ENCODE measurements at places on chromosomes 5 and 9. TPM values are rescaled to one million over a fixed set of nuclear protein-coding genes. Genes with fewer than 3 reads are reported as not detected.

- peak; percentile 77 for DNase-seq
Observed at GRCh38 chr9:118318770-118319431, 614.7 kb downstream of the TLR4 start.

- DNase-seq, result no peak
Observed at GRCh38 chr9:84538879-84539278, 130.7 kb upstream of the NTRK2 start.

DNA sequence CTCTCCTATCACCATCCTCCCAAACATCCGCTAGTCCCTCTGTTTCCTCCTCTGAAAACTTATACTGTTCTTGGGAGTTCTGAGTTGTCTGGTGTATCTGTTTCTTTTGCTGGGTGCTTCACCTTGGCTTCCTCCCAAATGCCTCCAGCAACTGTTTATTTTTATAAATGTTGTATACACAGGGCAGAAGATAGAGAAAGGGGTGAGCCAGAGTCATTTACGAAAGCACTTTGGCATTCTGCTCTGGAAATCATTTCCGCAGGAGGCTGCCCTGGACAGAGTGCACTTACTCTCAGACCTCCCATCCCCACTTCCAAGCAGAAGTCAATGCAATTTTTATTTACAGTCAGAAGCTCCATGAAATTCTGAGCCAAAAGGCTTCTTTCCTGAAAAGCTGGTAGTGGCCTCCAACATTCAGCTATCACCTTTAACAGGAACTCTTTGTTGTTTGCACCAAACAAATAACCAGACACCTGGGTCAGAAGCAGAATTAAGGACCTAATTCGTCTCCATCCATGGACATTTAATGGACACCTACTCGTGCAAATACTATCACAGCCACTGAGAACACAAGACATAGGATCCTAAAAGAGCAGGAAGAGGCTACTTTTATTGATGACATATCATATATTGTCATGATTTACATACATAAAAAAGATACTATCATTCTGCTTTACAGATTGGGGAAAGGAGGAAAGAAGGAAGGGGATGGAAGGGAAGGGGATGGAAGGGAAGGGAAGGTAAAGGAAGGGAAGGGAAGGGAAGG, 229.5 kb upstream of the PAPPA start:
- DNase-seq, result no peak

PDCD1LG2 gene
- 0.48 TPM for total RNA-seq

SLIT3 gene
- total RNA-seq, result 16.6 TPM

GLRA1 gene
- total RNA-seq, result not detected

Data from cardiac septum (tissue), 1 donor.